ENCODE measurements at places on chromosomes 1 and 21.

DNA sequence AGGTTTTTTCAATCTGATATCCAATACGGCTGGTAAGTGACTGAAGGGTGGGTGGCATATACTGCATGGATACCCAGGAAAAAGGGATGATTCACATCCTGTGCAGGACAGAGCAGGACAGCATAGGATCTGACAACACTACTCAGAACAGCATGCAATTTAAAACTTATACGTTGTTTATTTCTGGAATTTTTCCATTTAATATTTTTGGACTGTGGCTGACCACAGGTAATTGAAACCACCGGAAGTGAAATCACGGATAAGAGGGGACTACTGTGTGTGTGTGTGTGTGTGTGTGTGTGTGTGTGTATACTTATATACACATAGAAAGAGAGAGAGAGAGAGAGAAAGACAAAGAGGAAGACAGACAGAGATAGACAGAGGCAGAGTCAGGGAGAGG lies 23.0 kb downstream of the ERICH3 start:
- no peak for DNase-seq

- DNase-seq: peak; percentile 87
Measured at GRCh38 chr1:226061841-226062557, 517 bp upstream of the H3-3A start.

- DNase-seq: no peak
Measured at GRCh38 chr1:201660931-201661822, 122.2 kb downstream of the NAV1 start.

DNA sequence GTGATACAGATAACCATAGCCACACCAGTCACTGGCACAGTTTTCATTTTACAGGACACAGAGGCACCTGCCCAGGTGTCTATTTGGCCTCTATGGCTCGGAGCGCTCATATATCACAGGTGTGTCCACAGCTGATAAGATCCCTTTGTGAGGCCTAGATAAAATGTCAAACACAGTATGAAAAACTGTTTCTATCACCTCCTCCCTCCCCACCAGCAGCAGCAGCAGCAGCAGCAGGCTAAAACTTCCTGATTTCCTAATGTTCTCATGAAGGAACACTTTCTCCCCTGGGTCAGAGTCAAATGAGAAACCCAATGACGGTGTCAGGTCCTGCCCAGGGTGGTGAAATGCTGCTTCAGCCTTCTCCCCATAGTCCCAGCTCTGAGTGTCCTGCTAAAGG lies 24.4 kb downstream of the ELAPOR1 start:
- DNase-seq: no peak

DNA sequence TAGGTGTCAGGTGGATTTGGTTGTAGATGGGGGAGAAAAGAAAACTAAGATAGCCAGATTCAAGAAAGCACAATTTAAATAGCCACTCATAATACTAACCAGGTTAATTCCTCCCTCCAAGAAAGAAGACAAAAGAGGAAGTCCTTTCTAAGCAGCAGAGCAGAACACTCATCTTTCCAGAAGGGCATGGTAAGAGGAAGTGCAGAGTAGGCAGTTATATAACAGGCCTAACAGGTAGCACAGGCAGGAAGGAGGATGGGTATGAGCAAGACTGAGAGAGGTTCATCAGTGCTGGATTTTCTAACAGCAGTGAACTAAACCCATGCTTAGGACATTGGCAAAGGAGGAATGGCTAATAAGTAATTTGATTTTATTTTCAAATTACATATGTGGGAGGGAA lies 517.5 kb downstream of the PLPP3 start:
- no peak for DNase-seq

DNA sequence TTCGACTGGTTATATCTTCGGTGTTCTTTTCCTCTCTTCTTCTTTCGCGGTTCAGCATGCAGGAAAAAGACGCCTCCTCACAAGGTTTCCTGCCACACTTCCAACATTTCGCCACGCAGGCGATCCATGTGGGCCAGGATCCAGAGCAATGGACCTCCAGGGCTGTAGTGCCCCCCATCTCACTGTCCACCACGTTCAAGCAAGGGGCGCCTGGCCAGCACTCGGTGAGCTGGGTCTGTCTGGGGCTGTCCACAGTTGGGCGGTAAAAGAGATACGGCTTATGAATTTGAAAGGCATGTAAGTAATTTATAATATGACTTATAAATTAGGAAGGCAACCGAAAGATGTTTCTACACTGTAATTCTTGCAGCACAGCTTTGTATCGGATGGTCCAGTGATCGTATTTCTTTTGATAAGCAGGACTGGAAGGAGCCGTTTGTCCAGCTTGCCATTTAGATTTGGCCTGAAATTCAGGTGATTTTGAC lies 334 bp downstream of the CTH start:
- DNase-seq: no peak

- DNase-seq: no peak
Measured at GRCh38 chr1:24355466-24355865, 36.3 kb downstream of the GRHL3 start.

DNA sequence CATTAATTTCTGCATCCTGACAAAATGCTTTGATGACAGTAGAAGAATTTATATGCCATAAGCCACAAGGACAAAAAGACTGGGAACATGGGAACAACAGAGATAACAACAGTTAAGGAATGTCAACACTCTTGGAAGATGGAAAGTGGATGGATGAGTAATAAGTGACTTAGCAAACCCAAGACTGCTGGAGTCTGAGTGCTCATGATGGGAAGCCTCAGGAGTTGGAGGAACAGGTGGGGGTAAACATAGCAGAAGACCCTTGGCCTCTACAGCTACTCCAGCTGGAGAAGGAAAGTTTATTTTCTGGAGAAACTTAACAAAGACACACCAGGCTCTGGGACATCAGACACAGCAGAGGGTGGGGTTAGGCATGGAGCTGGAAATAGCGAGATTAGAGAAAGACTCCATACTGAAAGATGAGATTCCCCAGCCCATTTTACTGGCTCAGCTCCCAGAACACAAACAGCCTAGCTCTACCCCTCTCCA lies 13.6 kb downstream of the G0S2 start:
- peak; percentile 40 for DNase-seq

DNA sequence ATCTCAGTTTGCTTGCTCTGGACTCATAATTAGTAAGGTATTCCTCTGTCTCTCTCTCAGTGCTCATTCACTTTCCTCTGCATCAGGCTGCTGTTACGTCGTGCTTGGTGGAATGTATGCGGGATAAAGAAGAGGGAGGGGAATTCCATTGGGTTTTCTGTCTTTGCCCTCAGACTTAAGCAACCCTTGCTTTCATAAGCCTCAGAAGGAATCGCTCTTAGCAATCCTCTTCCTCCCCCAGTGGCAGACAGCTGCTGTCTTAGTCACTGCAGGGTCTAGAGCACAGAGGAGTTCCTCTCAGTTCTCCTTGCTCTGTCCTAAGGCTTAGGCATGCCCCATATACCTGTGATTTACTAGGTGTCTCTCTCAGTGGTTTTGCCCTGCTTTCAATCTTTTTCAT lies 19.1 kb upstream of the NTMT2 start:
- DNase-seq: no peak

DNA sequence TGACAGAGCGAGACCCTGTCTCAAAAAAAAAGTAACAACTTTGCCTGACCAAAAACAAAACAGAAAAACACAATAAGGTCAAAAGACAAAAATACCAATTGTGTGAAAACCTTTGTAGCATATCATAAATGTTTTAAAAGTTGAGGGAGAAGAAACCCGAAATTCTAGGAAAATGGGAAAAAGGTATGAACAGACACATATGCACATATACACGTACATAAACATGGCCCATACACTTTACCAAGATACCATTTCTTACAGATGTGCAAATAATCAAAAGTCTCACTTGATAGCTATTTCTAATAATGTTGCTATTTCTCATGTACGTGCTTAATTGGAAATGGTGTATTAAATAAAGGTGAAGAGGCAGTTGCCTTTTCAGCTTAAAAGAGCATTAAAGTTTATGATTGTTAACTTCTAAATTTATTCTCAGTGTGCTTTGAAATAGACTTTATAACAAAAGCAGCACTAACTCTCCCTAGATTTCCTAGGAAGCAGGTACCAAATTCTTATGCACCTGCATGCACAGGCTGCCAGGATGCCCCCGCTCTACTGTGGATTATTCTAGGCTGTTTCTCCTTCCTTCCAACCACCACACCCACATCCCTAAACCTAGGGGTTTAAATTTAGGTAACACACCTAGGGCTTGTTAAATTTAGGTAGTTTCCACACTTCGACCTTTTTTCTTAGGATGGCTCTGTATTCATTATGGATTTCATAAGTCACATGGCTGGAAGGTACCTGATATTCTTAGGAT lies 33.8 kb downstream of the ADARB1 start:
- DNase-seq: no peak

- DNase-seq: no peak
Measured at GRCh38 chr1:96973605-96974004, 252.0 kb downstream of the PTBP2 start.

DNA sequence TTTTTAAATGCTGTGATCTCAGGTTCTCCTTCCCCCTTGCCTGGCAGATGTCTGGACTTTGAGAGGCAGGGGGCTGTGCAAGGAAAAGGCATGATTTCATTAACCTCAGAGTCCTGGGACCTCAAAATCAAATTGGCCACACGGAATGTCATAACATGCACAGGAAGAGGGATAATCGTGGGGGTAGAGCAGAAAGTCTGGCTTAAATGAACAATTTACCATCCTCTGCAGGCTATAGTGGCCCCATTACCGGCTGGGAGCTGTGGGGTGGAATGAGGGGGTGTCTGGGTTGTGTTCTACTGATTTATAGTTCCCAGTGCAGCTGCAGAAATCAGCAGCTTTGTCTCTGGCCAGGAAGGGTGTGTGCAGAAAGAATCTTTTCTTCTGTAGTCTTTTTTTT lies 10.8 kb downstream of the OPRD1 start:
- DNase-seq: no peak

DNA sequence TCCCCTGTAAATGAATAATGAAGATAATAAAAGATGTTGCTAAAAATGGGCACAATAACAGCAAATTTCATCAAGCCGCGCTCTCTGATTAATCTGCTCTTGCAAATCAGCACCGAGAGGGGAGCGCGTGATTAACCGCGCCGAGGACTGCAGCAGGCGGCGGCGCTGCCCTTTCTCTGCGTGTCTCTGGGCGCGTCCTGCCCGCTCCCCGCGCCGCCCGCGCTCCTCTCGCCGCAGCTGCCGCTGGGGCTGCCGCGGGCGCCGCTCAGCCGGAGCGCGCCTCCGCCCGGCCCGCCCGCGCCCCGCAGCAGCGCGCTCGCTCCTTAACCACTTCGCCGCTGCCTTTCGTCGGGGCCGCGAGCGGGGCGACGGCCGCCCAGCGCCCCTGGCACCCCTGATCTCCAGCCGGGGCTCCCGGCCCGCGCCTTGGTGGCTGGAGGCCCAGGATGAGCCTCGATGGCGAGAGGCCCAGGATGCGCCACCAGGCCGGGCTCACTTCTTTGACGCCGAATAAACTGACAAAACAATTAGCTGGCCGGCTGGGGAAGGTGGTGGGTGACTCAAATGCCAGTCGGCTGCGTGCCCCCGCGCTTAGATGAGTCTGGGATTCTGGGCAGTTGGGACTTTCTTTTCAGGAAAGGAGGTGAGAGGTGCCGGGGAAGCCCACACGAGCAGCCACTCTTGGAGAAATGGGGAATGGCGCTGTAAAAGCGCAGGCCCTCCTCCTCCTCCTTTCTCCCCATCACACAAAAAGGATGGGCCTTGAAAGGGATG lies 221.4 kb upstream of the PKN2 start:
- DNase-seq: peak; percentile 61

DNA sequence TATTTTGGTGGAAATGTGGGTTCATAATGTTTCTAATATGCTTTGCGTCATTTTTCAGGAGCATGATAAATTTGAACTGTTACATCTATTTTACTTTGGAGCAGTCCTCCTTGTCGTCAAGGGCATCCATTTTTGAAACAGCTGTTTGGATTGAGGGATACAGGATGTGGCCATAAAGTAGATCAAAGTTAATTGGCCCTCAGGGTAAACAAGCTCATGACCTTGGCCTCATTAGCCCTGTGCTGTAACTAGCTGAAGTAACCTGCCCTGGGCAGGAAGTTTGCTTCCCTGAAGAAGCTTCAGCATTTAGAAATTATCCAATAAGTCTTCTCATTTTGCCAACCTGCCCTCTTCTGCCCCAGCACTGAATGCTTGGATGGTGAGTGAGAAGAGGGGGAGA lies 24.8 kb upstream of the RGL1 start:
- DNase-seq: no peak

GRCh38 chr1:26578167-26578566 lies 48.6 kb downstream of the RPS6KA1 start:
- no peak for DNase-seq

GRCh38 chr1:102234753-102235359 lies 238.1 kb upstream of the OLFM3 start:
- DNase-seq: no peak

- no peak for DNase-seq
Measured at GRCh38 chr21:44618909-44619308, 7.0 kb downstream of the KRTAP10-8 start.

GRCh38 chr1:75412616-75413015 lies 198.3 kb downstream of the SLC44A5 start:
- DNase-seq: no peak

DNA sequence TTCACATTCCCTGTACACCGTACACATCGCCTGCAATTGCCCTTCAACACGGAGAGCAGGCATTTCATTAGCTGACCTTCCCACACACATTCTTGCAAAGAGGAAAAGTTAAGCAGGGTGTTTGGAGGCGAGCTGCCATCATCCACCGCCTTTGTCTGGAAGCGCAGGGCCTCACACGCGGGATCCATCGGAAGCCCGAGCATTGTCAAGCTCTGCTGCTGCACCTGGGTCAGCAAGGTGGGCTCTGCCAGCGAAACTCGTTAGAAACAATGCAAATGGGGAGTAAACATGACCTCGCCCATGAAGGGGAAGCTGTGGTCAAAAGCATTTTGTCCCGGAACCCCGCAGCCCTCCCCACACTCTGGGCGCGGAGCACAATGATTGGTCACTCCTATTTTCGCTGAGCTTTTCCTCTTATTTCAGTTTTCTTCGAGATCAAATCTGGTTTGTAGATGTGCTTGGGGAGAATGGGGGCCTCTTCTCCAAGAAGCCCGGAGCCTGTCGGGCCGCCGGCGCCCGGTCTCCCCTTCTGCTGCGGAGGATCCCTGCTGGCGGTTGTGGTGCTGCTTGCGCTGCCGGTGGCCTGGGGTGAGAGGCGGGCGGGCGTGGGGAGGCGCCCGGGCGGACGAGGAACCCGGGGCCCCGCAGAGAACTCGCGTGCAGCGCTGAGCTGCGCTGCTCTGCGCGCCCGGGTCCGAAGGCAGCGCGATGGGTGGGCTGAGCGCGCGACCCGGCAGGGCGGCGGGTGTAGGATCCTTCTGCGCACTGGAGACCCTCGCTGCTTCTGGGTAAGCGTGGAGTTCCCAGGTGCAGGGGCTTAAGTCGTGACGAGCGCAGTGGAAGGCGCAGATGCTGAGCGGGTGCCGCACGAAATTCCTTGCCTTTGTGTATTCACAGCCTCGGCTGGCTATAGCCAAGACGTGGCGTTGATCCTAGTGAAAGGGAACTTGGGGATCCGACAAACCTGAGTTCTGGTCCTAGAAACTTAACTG lies at the start of gene CR1:
Gene CR1 (plus strand): TSS at position 357 of the 992 bp plus-strand sequence. CDS start 111 bp downstream, at position 468.
- peak; percentile 33 for DNase-seq

- peak; percentile 50 for DNase-seq
Measured at GRCh38 chr21:46457801-46458314, 833 bp upstream of the DIP2A start.

- DNase-seq: no peak
Measured at GRCh38 chr1:158007667-158008386, 14.4 kb downstream of the KIRREL1 start.

Data from left hindlimb (tissue), 1 donor.